Activated T-helper 1 cell treated with anti-CD3 and anti-CD28 coated beads, Interleukin-12 subunit alpha, Interleukin-12 subunit beta, Interleukin-2, Interleukin-4 antibody, amounts not matched to agents 30 ng/mL and 10 ng/mL and 1 ng/mL, durations not matched to agents 14 hours and 24 hours and 36 hours (primary cell): ENCODE measurements at places on chromosomes 5 and 9.

DNA sequence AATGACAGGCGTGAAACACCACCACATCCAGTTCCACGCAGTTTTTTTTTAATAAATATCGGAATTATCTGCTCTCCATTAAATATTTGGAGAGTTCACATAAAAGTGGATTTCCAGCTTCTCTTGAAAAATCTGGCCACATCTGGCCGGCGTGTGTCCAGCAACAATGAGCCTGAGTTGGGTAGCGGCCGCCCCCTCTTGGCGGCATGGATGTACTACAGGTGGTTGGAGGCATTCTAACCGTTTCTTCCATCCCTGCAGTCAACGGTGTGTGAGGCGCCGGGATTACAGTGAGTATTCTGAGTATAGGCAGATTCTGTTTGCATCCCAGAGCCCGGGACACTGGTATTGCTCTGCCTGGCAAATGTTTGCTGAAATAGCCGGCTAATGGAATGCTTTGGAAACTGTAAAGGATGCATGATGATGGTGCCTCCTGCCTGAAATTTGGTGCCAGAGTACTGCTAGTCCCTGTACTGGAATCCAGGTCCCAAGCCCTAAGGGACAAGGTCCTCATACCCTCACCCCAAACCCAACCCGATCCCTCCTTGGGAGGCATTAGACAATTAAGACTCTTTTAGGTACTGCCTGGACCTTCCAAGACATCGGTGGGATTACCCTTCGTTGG lies 13.6 kb upstream of the GM2A start:
- no peaks in the 10 kb centered on the region for H3K27me3 ChIP-seq
- no peak for DNase-seq
- H3K36me3 ChIP-seq, result peaks cover 9% of the 10 kb centered on the region
- H3K4me1 ChIP-seq, result peaks cover 41% of the 10 kb centered on the region

- H3K4me3 ChIP-seq, result no peak overlapping the region
- peaks cover 4% of the 10 kb centered on the region for H3K4me1 ChIP-seq
- peaks cover 9% of the 10 kb centered on the region for H3K27me3 ChIP-seq
- H3K36me3 ChIP-seq, result no peaks in the 10 kb centered on the region
Observed at GRCh38 chr5:54579591-54580295, 62.2 kb downstream of the SNX18 start.

- no peak for DNase-seq
- H3K27ac ChIP-seq, result no peak overlapping the region
- H3K4me3 ChIP-seq, result no peak overlapping the region
- no peaks in the 10 kb centered on the region for H3K4me1 ChIP-seq
Observed at GRCh38 chr9:78566948-78567675, 270.2 kb downstream of the PSAT1 start.

DNA sequence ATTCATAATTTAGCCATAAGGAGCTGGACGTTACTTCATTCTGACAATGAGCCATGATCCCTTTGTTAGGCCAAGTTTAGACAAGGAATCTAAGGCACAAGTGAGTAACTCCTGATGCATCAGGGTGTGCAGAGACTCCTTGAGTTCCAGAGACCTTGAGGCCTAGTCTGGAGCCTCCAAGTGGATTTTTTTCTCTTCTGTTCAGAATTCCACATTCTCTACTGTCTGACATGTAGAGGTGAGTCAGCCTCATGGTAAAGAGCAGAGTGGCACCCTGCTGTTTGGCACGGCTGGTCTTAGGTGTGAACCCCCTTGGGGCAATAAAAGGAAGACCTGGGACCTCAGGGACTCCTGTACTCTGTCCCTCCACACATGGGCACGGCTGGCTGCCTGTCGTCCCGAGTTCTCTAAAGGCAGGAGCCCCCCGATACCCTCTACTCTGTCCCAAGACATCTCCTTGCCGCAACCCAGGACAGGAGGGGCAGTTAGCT lies 22.0 kb upstream of the TGFBI start:
- DNase-seq, result no peak
- no peaks in the 10 kb centered on the region for H3K36me3 ChIP-seq
- H3K4me3 ChIP-seq, result no peak overlapping the region
- no peak overlapping the region for H3K27ac ChIP-seq

GRCh38 chr5:133947431-133947841 lies 21.0 kb downstream of the C5orf15 start:
- H3K4me3 ChIP-seq, result no peak overlapping the region
- no peaks in the 10 kb centered on the region for H3K27me3 ChIP-seq
- peaks cover 6% of the 10 kb centered on the region for H3K4me1 ChIP-seq
- DNase-seq, result no peak
- H3K36me3 ChIP-seq, result no peaks in the 10 kb centered on the region

GRCh38 chr5:72151169-72151568 lies 43.9 kb downstream of the MAP1B start:
- peaks cover 17% of the 10 kb centered on the region for H3K27me3 ChIP-seq
- no peak overlapping the region for H3K27ac ChIP-seq
- H3K36me3 ChIP-seq, result no peaks in the 10 kb centered on the region
- no peak for DNase-seq
- H3K4me1 ChIP-seq, result no peaks in the 10 kb centered on the region

DNA sequence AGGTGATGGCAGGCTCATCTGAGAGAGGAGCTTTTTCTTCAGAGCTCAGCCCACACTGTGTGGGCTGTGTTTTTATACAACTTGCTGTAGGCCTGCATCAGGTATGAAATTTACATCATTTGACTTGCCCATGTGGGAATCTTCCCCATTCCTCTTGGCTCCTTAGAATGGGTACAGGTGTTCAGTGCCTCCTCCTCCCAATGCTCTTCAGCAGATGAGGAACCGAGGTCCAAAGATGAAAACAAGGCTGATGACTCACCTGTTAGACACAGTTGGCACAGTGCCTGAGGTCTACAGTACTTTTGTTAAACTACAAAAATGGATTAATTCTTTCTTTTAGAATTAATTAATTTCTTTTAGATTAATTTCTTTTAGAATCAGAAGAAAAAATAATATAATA lies 20.8 kb downstream of the PAPPA start:
- H3K27ac ChIP-seq, result no peak overlapping the region
- H3K4me3 ChIP-seq, result no peak overlapping the region
- no peak for DNase-seq
- H3K36me3 ChIP-seq, result no peaks in the 10 kb centered on the region
- no peaks in the 10 kb centered on the region for H3K4me1 ChIP-seq
- no peaks in the 10 kb centered on the region for H3K27me3 ChIP-seq

DNA sequence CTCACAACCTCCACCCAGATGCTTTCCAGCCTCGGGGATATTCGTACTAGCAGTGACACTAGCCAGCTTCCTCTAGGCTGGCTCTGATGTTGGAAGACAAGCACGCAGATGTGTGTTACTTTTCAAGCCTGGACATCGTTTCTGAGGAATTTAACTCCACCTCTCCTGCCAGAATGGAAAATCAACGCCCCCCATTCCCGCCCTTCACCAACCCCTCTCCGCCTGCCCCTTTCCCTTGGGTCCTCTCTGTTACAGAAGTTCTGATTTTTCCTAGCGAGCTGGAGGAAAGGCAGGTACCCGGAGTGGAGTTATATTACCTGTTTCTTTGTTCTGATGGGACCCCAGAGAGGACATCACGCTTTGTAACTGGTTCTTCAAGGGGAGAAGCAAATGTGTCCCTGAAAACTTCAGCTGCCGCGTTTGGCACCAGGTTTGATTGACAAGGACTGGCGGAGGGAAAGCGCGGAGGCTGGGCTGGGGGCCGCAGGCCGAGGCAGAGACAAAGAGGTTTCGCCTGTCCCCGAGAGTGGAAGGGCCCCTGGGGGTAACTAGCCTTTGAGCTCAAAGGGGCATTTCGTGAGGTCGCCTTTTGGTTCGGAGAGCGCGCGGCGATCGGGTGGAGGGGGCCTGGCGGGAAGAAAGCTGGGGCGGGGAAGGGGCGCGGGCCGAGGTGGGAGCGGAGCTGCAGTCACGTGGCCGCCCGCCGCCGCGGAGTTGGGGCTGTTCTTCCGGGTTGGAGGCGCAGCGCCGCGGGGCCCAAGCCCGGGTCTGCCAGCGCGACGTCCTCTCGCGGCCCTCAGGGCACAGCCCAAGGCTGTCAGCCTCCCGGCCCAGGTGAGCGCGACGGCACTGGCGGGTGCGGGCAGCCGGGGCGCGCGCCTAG lies at the start of gene NNT:
TSS of gene NNT (plus strand) at position 720 of the 883 bp plus-strand sequence. CDS start 6,016 bp downstream, outside the sequence.
- no peaks in the 10 kb centered on the region for H3K27me3 ChIP-seq
- H3K36me3 ChIP-seq, result peaks cover 20% of the 10 kb centered on the region
- H3K27ac ChIP-seq, result peak within 1 kb of the TSS; percentile 91
- DNase-seq, result peak; percentile 76

DNA sequence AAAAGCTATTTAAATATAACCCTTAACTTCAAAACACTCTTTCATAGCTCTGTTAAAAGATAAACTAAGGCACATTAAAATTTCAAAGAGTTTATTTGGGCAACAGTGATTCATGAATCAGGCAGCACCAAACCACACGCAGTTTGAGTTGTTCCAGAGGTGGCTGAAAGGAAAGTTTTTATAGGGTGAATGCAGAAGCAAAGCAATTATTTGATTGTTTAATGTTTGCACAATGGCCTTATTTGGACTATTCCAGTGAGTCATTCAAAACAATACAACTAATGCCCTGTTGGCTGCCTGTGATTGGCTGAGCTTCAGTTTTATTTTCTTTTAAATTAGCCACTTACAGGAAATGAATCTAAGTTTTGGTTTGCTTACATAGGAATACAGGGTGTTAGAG lies 125.3 kb downstream of the CEP120 start:
- no peak for DNase-seq
- H3K27me3 ChIP-seq, result peaks cover 5% of the 10 kb centered on the region
- no peaks in the 10 kb centered on the region for H3K4me1 ChIP-seq
- no peaks in the 10 kb centered on the region for H3K36me3 ChIP-seq
- no peak overlapping the region for H3K27ac ChIP-seq
